ENCODE measurements at places on chromosomes 16 and 17. TPM values are rescaled to one million over a fixed set of nuclear protein-coding genes. Genes with fewer than 3 reads are reported as not detected.

The NDE1 gene
- 29.3 TPM for polyA plus RNA-seq

The FBXO39 gene
- polyA plus RNA-seq, result not detected

The TANGO6 gene
- 3.0 TPM for polyA plus RNA-seq

The CCL16 gene
- not detected for polyA plus RNA-seq

The KRT34 gene
- not detected for polyA plus RNA-seq

The TACO1 gene
- polyA plus RNA-seq, result 50.9 TPM

The FOXN1 gene
- 0.38 TPM for polyA plus RNA-seq

The CD79B gene
- 112 TPM for polyA plus RNA-seq

The SCGB1C2 gene
- not detected for polyA plus RNA-seq

The KRTAP9-4 gene
- not detected for polyA plus RNA-seq

The SIAH1 gene
- 18.1 TPM for polyA plus RNA-seq

The ZACN gene
- polyA plus RNA-seq, result 1.3 TPM

The RRAD gene
- polyA plus RNA-seq, result 1.8 TPM

The ST6GALNAC2 gene
- polyA plus RNA-seq, result 3.3 TPM

The WNT9B gene
- polyA plus RNA-seq, result 0.03 TPM

The SEPTIN12 gene
- 2.5 TPM for polyA plus RNA-seq

The PYDC1 gene
- not detected for polyA plus RNA-seq

The COQ7 gene
- polyA plus RNA-seq, result 14.4 TPM

The GPR139 gene
- polyA plus RNA-seq, result not detected

The SLC13A5 gene
- polyA plus RNA-seq, result under 0.01 TPM

The RNF157 gene
- 29.5 TPM for polyA plus RNA-seq

The LGALS3BP gene
- polyA plus RNA-seq, result 138 TPM

The CIITA gene
- polyA plus RNA-seq, result 1.2 TPM

The CNTNAP4 gene
- not detected for polyA plus RNA-seq

The NME3 gene
- 32.4 TPM for polyA plus RNA-seq

The KRT40 gene
- polyA plus RNA-seq, result 0.16 TPM

The COTL1 gene
- polyA plus RNA-seq, result 160 TPM

The CCL17 gene
- polyA plus RNA-seq, result not detected

The CLEC19A gene
- polyA plus RNA-seq, result not detected

The CRHR1 gene
- not detected for polyA plus RNA-seq

The TRPV2 gene
- polyA plus RNA-seq, result 3.7 TPM

The C16orf96 gene
- not detected for polyA plus RNA-seq

The ATAD5 gene
- 0.46 TPM for polyA plus RNA-seq

The PRSS22 gene
- polyA plus RNA-seq, result not detected

The KRTAP1-4 gene
- polyA plus RNA-seq, result not detected

The PYY gene
- 32.6 TPM for polyA plus RNA-seq

The C16orf89 gene
- polyA plus RNA-seq, result 6.6 TPM

The HAP1 gene
- polyA plus RNA-seq, result 0.23 TPM

The KRTAP9-7 gene
- not detected for polyA plus RNA-seq

Measured in sigmoid colon (tissue), 7 donors.